Neuronal stem cell (in vitro differentiated cells): ENCODE measurements at places on chromosomes 5 and 9.

DNA sequence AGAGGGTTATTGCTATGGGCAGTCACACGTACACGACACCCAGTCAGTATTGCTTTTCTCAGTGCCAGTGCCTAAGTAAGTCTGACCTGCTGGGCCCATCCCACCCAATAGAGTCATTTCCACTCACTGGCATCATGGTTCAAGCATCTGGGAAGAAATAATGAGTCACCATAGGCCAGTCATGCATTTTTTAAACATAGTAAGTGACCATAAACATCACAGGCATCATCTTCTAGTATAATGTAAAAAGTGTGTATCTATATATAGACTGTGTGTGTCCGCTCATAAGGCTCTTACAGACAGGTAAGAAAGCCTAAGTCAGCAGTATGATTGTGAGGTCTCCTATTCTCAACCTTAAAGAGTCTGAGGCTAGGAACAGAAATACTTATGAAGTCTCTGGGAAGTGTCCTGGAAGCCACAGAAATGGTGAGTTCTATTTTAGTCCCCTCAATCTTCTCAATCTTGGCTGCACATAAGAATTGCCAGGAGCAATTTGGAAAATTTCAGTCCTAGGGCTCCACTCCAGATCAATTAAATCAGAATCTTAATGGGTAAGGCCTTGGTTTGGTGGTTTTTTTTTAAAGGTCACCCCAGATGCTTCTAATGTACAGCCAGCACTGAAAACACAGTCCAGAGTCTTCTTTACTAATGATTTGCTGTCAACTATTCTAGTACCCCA lies 65.2 kb downstream of the ZNF366 start:
- DNase-seq: no peak

DNA sequence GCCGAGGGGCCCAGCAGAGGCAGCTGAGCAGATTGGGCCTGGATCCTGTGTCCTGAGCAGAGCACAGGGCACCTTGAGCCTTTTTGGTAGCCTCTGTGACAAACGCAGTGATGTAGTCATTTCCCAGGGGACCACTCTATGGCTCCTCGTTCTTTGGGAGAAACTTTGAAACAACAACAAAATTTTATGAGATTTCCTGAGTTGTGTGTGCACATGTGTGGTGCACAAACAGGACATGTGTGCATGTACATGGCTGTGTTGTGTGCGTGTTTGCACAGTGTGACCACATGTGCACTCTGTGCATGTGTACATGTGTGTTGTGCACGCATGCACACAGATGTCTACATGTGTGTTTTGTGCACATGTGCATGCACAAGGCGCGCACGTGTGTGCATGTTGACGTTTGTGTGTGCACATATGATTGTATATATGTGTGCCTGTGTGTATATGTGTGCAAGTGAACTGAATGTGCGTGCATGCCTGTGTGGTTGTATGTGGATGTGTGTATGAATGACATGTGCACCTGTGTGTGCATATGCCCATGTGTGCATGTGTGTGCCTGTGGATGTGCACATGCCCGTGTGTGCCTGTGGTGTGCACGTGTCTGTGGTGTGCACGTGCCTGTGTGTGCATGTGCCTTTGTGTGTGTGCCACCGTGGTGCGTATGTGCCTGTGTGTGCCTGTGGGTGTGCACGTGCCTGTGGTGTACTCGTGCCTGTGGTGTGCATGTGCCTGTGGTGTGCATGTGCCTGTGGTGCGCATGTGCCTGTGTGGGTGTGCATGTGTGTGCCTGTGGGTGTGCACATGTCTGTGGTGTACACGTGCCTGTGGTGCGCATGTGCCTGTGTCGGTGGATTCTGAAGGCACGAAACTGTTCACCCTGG lies 221.6 kb downstream of the CACNA1B start:
- no peak for DNase-seq

GRCh38 chr5:60597572-60598320 lies 102.2 kb downstream of the DEPDC1B start:
- no peak for DNase-seq

DNA sequence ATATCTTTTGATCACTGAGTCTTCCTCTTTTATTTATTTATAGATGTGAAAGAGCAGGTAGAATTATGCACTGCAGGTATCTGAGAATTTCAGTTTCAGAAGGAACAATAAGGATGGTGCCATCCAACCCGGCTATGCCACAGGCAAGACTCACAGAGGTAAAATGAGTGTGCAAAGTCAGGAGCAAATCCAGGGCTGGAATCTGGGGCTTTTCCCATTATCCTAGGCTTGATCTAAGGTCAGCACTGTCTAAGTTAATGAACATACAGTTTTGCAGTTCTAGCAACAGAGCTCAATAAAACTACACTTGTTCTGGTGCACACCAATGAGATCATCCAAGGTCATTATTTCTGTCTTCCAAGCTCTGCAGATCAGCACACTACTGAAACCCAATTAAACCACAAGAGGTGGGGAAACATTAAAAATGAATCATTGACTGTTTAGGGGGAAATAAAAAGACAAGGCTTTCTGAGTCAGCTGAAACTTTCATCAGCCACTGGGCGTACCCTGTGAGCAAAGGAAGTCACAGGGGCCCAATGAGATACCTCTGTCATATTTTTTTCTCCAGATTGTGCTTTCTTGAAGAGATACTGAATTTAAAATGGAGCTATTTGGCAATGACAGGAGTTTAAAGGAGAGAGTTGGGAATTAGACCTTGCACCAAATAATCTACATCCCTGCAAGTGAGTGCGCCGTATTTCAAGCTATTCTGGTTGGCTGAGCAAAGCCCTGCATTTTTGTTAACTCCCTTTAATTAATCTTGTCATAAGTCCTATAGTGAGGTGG lies 662.2 kb upstream of the ZNF608 start:
- DNase-seq: peak; percentile 40

- no peak for DNase-seq
Measured at GRCh38 chr9:112091810-112092209, 83.3 kb downstream of the SUSD1 start.

- no peak for DNase-seq
Measured at GRCh38 chr9:85001925-85002324, 332.4 kb downstream of the NTRK2 start.

GRCh38 chr5:120240706-120241105 lies 223.4 kb upstream of the PRR16 start:
- DNase-seq: no peak
